T-helper 1 cell (primary cell): ENCODE measurements at places on chromosomes 16 and 17.

- no peak for DNase-seq
These were observed 6.5 kb upstream of the PKMYT1 start for GRCh38 chr16:2986623-2987188.

GRCh38 chr16:79076047-79076767 lies 524.3 kb downstream of the MAF start:
- DNase-seq, result no peak

DNA sequence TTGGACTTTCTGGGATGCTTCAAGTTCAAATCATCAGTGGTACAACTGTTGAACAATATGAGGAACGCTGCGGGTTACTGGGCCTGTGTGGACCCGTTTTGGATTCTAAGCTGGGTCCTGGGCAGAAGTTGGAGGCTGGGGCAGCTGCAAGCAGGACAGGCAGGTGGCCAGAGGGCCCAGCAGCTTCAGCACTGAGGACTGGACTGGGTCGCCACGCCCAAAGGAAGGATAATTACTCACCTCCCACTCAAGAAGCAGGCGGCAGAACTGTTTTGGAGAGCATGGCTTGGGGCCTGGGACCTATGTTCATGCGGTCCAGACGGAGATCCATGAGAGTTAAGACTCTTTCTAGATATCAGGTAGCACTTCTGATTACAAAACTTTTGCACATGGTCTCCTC lies 1.5 kb upstream of the ZNHIT3 start:
- DNase-seq, result no peak

DNA sequence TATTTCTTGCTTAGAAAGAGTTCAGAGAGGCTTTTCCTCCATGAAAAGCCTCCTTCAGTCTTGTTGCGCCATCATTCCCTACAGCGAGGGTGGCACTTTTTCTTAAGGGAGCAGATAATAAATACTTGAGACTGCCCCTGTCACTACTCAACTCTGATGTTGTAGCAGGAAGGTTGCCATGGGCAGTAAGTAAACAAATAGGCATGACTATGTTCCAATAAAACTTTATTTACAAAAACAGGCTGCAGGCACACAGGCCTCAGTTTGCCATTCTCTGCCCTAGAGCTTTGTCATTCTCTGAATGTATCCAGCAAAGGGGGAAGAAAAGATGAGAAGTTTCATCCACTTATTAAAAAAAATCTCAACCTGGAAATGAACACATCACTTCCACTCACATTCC lies 60.4 kb downstream of the MYOCD start:
- DNase-seq, result no peak

GRCh38 chr17:34195987-34196386 lies 59.1 kb upstream of the CCL2 start:
- no peak for DNase-seq

- DNase-seq, result no peak
These were observed 28.1 kb downstream of the SCPEP1 start for GRCh38 chr17:57006040-57006439.

- no peak for DNase-seq
These were observed 114.7 kb downstream of the NOG start for GRCh38 chr17:56708220-56708558.

DNA sequence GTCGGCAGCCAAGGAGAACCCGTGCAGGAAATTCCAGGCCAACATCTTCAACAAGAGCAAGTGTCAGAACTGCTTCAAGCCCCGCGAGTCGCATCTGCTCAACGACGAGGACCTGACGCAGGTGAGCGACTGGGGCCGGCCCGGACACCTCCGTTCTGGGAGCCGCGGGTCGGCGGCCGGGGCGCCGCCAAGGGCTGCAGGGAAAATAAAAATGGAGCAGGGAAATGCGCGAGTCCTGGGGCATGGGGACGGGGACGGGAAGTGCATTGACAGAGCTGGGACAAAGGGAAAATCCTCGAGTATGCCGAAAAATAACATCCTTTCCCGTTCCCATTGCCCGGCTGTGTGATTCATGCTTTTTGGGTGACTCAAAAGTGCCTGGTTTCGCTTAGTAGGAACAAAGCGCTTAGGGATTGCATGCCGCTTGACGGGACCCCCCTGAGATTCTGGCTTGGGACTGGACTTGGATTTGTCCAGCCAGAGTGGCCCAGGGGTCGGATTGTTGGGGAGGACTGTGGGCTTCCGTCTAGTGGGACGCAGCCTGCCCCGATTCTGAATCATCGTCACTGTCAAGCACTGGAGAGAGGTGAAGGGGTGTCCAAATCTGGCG lies 699 bp downstream of the MPRIP start:
- DNase-seq, result no peak

- no peak for DNase-seq
These were observed 632 bp upstream of the RTN4RL1 start for GRCh38 chr17:2025622-2026309.

GRCh38 chr16:26856791-26857190 lies 209.9 kb upstream of the C16orf82 start:
- no peak for DNase-seq

DNA sequence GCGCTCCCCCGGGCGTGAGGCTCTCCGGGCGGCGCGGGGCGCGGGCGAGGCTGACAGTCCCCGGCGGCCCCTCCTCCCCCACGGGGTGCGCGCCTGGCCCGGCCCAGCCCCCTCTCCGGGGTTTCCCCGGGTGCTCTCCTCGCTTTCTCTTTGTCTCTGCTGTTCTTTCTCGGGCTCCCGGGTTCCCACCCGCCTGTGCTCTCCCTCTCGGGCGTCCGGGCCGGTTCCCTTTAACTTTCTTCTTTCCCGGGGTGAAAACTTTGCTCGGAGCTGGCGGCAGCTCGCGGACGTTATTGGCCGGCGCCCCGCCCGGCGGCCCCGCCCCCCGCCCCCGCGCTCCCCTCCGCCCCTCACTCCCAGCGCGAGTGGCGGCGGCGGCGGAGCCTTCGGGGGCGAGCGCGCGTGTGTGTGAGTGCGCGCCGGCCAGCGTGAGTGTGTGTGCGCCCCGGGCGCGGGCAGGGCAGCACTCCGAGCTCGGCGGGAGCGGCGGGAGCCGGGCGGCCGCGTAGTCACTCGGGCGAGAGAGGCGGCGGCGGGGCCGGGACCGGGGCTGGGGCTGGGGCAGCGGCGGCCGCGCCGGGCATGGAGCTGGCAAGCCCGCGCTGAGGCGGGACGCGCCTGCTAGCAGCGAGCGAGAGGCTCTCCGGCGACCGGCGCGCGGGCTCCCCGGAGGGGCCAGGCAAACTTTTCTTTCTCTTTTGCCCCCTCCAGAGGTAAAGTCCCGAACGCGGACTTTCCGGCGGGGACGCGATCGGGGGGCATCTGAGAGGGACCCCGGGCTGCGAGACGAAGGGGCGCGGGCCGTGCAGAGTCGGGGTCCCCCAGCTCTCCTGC lies at the start of gene NTN1:
NTN1 (plus strand) TSS at position 353 of the 834 bp plus-strand sequence. CDS start 864 bp downstream, outside the sequence.
- DNase-seq, result no peak

GRCh38 chr16:68426347-68426652 lies 22.0 kb downstream of the SMPD3 start:
- no peak for DNase-seq

- DNase-seq, result no peak
These were observed 24.4 kb upstream of the CRHR1 start for GRCh38 chr17:45759761-45760160.

- DNase-seq, result no peak
These were observed 32.4 kb upstream of the MMD start for GRCh38 chr17:55453839-55454557.

DNA sequence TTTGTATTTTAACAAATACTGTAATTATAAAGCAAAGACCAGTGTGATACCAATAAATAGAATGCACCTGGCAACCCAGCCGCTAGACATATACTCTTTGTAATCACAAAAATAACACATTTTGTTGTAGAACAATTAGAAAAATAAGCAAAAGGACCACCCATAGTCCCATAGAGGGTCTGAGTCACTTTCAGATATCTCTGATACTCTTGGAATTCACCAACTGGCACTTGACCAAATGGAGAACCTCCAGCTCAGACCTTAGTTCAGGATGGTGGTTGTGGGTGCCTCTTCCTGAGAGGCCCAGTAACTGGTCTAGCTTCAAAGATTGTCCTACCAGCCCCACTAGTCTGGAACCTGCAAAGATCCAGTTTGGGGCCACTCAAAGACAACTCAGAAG lies 789 bp upstream of the TERF2 start:
- no peak for DNase-seq

- no peak for DNase-seq
These were observed 8.8 kb upstream of the ADAM11 start for GRCh38 chr17:44749980-44750318.

GRCh38 chr16:89253548-89254287 lies 36.2 kb downstream of the ZNF778 start:
- no peak for DNase-seq
